K562 (cell line): ENCODE measurements at places on chromosomes 2 and 18. TPM values are rescaled to one million over a fixed set of nuclear protein-coding genes. Genes with fewer than 3 reads are reported as not detected.

The CPLX4 gene
- total RNA-seq = not detected in 2 replicates

- peak; percentile 64 for DNase-seq
- no peak overlapping the region for H3K4me3 ChIP-seq
- H3K27ac ChIP-seq = no peak overlapping the region
- H3K36me3 ChIP-seq = no peaks in the 10 kb centered on the region
- H3K4me1 ChIP-seq = no peaks in the 10 kb centered on the region
Observed at GRCh38 chr2:119106301-119106897, 52.2 kb downstream of the C1QL2 start.

DNA sequence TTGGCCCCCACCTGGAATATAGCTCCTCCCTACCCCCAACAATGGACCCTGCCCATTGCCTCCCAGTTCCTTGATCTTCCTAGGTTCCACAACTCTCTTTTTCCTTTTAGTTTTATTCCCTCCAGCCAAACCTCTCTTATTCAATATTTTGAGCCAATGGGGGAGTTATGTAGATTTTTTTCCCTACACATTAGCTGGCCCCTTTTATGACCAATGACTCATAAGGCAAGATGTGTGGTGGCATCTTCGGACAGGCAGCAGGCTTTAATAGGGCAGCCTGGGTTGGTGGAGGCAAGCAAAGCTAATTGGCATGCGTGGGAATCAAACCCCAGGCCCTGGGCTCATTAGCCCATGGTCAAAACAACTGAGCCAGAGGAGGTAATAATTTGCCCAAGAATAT, 9.2 kb downstream of the GRP start:
- H3K27me3 ChIP-seq = no peaks in the 10 kb centered on the region
- H3K27ac ChIP-seq = no peak overlapping the region
- no peaks in the 10 kb centered on the region for H3K36me3 ChIP-seq
- no peak for DNase-seq
- H3K4me3 ChIP-seq = no peak overlapping the region

DNA sequence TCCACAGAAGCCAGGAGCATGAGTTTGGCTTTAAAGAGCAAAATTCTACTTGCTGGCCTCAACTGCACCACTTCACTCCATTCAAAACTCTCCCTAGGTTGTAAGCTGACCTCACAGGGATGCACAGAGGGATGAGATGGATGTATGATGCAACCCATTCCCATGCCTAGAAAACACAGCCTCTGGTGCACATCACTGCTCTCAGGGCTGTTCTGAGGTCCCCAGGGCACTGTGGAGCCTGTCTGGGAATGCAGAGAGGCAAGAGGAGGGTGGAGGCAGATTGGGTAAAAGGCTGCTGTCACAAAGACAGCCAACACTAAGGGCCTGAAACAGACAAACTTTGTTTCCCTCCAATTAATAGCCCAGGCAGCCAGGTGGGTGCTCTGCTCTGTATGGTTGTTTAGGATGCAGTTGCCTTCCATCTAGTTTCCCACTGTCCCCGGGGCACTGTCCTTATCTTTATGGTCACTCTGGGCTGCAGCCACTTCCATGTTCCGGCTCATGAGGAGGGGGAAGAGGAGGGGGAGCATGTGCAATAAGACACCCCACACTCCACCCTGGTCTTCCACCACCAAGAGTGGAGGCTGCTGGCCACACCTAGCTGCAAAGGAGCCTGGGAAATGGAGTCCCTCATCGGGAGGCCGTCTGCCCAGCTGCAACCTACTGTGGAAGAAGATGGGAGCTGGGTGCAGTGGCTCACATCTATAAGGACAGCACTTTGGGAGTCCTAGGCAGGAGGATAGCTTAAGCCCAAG, 7.0 kb downstream of the GPR45 start:
- H3K4me1 ChIP-seq = no peaks in the 10 kb centered on the region
- H3K27me3 ChIP-seq = peaks cover 14% of the 10 kb centered on the region; the same call in 2 of the 3 replicates
- H3K4me3 ChIP-seq = no peak overlapping the region
- H3K27ac ChIP-seq = no peak overlapping the region
- H3K36me3 ChIP-seq = no peaks in the 10 kb centered on the region

- H3K4me3 ChIP-seq = no peak overlapping the region
- H3K27me3 ChIP-seq = no peaks in the 10 kb centered on the region
- H3K27ac ChIP-seq = no peak overlapping the region
- DNase-seq = peak; percentile 3
- H3K4me1 ChIP-seq = no peaks in the 10 kb centered on the region
Observed at GRCh38 chr2:83516503-83516902, 942.6 kb downstream of the SUCLG1 start.

DNA sequence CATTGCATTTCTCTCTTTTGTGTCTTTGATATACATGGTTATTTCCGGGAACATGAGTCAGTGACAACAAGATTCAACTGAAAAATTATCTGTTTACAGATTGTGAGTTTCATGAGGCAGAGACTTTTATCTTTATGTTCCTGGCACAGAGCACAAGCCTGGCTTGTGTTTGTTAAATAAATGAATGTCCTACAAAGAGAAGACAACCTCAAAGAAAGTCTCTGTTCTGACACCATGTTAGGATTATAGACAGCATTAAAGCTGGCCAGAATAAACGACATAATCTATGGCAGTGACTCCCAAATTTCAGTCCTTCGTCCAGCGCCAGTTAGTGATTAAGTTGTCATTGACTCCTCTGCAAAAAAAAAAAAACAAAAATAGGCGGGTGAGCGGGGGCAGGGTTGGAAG, 97.4 kb upstream of the DNAJC10 start:
- no peak for DNase-seq
- no peaks in the 10 kb centered on the region for H3K4me1 ChIP-seq
- H3K4me3 ChIP-seq = no peak overlapping the region
